ENCODE measurements at places on chromosomes 6 and 20.

DNA sequence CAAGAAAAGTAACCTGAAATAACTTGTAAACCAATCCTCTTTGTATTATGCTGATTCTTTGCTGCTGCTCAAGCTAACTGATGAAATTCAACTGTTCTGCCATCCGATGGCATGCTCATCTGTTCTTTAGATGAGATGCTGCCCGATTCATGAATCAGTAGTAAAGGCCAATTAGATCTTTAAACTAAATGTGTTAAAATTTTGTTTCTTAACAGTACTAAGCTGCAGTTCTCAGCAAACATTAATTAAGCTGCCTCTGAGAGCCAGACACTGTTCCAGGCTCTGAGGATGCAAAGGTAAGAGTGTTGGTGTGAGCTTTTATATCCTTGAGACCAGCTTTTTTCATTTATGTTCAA is 77.0 kb upstream of the NT5E start:
- DNase-seq: no peak

- no peak for DNase-seq
These were observed 1.1 kb upstream of the GRM4 start for GRCh38 chr6:34146801-34147592.

GRCh38 chr6:49835140-49835539 is 31.2 kb downstream of the CRISP1 start:
- no peak for DNase-seq

DNA sequence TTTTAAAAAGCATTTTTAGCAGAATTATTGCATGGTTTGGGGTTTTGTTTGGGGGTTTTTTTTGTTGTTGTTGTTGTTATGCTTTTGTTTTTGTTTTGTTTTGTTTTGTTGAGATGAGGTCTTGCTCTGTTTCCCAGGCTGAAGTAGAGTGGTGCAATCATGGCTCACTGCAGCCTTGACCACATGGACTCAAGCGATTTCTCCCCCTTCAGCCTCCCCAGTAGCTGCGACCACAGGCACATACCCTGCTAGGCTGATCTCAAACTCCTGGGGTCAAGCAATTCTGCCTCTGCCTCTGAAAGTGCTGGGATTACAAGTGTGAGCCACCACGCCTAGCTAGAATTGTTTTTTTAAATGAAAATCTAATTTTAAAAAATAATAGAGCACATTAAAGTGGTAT is 35.7 kb downstream of the UBR2 start:
- no peak for DNase-seq

GRCh38 chr6:26420688-26421171 is 18.7 kb downstream of the BTN3A1 start:
- peak; percentile 33 for DNase-seq

GRCh38 chr6:85673198-85674139 is 30.8 kb upstream of the SYNCRIP start:
- no peak for DNase-seq

DNA sequence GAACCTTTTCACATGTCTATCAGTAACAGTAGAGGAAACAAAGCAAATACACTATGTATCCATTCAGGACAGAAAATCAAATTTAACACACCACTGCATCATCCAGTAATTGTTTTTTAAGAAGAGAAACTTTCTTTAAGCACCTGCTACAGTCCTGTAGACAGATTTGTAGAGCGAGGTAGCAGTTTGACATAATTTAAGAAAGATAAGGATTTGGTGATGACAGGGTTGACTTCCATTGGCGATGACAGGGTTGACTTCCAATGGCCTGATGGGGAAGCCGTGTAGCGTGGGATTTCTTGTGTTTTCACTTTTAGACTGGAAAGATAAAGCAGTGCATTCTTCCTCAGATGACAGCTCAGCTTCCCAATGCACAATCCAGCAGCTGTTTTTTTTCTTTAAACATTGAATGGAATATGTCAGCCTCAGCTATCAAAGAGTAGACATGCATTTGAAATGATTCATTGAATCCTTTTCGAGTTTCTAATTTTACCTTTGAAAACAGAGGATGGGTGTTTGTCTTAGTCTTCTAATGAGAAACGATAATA is 68.5 kb downstream of the ECT2L start:
- no peak for DNase-seq

- DNase-seq: peak; percentile 36
These were observed 4.9 kb upstream of the UBE2J1 start for GRCh38 chr6:89357390-89357789.

- no peak for DNase-seq
These were observed 11.0 kb upstream of the ASCC3 start for GRCh38 chr6:100892116-100892515.

DNA sequence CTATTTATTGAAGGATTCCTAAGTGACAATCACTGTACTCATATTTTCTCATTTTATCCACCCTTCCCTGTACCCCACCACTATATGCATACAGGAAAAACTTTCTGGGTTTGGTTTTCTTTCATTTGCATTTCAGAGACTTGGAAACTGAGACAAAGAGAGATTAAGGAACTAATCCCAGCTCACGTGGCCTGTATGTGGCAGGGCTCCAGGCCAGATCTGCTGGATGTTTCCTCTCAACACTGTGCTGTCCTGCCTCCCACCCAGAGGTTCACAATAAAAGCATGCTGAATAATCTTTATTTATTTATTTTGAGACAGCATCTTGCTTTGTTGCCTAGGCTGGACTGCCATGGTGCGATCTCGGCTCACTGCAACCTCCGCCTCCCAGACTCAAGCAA is 50.2 kb downstream of the CEP162 start:
- DNase-seq: no peak

- DNase-seq: peak; percentile 88
These were observed 87.8 kb downstream of the DHX35 start for GRCh38 chr20:39049684-39050554.

DNA sequence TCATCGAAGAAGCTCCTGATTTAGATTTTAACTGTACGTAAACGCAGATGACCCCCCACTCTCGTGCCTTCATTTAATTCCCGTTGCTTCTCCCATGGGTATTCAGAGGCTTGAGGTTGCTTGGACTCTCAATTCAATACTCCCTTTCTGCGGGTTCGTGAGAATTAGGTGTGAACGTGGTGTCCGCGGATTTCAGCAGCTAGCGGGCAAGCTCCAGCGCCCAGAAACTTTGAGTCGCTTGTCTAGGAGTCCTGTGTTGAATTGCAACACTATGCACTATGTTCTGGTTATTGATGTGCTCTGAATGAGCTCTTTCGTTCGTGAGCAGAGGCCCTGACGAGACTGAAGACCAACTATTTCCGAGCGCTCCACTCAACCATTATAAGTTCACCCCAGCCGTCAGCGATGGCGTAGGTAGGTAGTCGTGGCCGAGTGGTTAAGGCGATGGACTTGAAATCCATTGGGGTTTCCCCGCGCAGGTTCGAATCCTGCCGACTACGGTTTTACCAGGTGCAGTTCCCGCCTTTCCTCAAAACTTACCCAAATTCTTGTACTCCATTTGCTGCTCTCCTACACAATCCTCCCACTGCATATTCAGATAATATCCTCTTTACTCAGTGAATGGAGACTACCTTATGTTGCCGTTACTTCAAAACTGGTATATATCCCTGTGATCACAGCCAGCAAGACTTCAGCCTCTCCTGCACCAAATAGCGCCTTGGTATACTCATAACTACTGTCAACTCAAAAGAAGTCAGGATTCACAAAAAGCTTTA is 72.6 kb upstream of the ZNF184 start:
- peak; percentile 58 for DNase-seq

- no peak for DNase-seq
These were observed 8.6 kb downstream of the SRC start for GRCh38 chr20:37354210-37355195.

- DNase-seq: no peak
These were observed 88.9 kb upstream of the ATXN1 start for GRCh38 chr6:16849988-16850680.

DNA sequence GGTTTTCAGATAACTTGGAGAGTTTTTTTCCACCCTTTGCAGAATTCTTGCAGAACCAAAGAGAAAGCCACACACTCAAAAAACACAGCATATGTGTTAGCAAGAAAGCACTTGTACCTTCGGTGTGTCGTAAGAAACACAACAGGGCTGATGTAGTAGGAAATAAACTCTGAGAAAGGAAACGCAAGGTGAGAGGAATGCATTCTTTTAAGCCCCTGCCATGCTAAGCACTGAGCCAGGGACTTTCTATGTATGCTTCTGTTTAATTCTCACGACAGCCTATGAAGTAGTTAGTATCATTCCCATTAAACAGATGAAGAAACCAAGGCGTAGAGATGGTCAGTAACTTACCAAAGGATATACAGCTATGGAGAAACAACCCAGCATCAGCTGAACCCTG is 23.1 kb downstream of the NEDD9 start:
- DNase-seq: no peak

DNA sequence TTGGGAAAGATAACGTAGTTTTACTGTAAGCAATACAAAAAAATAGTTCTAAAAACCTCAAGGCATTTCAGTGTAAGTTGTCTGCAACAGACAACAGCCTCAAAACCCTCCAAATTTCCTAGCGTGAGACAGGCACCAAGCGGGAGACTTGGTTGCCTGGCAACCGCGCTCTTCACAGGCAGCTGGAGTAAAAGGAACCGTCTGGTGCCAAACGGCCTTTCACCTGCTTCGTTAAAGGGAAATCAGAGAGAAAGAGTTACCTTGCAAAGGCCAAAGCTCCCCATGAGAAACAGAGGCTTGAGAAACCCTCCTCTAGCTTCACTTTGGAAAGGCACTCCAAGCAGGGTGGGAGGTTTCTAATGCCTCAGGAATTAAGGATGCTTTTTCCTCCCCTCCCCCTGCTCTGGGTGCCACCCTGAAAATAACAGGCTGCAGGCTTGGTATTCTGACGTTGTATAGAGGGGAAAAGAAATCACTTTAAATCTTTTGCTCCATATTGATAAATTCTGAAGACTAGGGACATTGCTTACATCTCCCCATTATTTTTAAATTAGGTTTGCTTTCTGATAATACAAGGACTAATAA is 129.7 kb upstream of the UFL1 start:
- DNase-seq: no peak

GRCh38 chr20:25085756-25086495 is 4.0 kb upstream of the VSX1 start:
- DNase-seq: no peak

DNA sequence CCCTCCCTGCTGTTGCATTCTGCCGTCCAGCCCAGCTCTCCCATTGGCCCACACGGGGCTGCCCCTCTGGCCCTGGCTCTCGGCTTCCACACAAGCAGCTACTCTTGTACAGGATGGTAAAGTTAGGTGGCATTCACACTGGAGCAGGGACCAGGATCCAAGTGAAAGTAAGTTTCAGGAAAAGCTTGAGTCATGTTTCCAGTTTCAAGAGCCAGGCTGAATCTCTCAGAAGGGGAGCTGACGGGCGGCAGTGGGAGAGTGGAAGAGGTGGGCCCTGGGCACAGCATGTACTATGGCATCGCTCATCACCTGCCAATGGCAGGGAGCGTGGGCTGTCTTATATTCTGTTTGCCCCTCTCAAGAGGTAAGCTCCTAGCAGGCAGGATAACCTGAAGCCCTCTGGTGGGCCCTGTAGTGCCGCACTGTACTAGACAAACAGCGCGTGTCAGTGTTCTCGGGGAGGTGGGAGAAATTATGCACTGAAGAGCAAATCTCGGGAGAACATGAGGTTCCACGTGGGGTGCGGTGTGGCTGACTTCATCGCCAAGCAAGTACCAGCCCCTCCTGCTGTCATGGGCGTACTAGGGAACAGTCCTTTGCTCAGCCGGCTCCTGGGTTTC is 241.5 kb downstream of the NRN1 start:
- DNase-seq: no peak

DNA sequence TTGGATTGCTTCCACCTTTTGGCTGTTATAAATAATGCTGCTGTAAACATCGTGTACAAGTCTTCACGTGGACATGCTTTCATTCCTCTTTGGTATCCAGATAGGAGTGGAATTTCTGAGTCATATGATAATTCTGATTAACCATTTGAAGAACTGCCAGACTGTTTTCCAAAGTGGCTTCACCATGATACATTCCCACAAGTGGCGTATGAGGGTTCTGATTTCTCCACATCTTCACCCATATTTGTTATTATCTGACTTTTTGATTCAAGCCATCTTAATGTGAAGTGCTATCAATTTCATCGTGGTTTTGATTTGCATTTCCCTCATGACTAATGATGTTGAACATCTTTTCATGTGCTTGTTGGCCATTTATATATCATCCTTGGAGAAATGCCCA is 2.9 kb upstream of the SNRPB start:
- no peak for DNase-seq

GRCh38 chr20:15836634-15837033 is 736.6 kb downstream of the KIF16B start:
- DNase-seq: no peak

DNA sequence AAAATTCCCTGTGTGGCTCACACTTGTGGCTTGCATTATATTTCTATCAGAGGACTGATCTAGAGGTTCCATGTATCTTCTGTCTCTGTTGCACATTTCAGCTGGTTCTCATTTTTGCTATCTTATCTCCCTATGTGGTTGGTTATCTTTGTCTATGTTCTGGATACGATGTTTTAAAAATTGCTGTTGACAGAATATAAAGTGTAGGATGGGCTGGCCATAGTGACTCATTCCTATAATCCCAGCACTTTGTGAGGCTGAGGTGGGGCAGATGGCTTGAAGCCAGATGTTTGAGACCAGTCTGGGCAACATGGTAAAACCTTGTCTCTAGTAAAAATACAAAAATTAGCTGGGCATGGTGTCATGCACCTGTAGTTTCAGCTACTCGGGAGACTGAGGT is 9.9 kb upstream of the ULBP3 start:
- DNase-seq: no peak

DNA sequence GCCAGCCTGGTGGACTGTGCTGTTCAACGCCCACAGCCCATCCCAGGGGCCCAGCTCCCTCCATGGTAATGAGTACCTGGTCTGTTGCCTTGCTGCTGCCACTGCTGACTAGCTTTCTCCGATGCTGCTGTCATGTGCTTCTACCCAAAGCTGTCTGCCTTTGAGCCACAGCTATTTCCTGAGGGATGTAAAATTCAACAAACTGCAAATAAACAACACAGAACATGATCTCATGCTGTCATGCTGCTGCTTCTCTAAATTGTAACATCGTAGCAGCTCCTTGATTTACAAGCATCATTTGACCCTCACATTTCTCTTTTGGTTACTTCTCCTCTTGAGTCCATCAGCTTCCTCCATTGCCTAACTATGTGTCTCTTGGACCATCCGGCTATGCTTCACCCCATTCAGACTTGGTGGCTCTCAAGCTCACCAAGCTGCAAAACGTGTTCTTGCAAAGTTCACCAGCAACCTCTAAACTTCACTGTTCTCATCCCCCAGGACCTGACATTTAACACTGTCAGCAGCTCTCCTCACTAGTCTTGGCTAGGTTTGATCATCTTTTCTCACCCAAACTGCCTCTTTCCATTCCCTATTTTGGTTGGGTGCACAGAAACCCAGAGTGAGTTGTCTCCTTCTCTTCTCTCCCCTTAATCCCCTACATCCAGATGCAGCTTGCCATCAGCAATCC is 54.6 kb downstream of the FYN start:
- no peak for DNase-seq

- no peak for DNase-seq
These were observed 579.9 kb downstream of the MMUT start for GRCh38 chr6:48883116-48883515.

GRCh38 chr20:22574545-22575086 is 9.8 kb downstream of the FOXA2 start:
- DNase-seq: no peak

Data from GM10248 (cell line).